ENCODE measurements at places on chromosomes 5 and 9. TPM values are rescaled to one million over a fixed set of nuclear protein-coding genes. Genes with fewer than 3 reads are reported as not detected.

GRCh38 chr9:14203356-14204056 is 110.4 kb downstream of the NFIB start:
- H3K27me3 ChIP-seq, result no peaks in the 10 kb centered on the region
- H3K27ac ChIP-seq, result peak overlapping the region; percentile 22
- no peak for DNase-seq

DNA sequence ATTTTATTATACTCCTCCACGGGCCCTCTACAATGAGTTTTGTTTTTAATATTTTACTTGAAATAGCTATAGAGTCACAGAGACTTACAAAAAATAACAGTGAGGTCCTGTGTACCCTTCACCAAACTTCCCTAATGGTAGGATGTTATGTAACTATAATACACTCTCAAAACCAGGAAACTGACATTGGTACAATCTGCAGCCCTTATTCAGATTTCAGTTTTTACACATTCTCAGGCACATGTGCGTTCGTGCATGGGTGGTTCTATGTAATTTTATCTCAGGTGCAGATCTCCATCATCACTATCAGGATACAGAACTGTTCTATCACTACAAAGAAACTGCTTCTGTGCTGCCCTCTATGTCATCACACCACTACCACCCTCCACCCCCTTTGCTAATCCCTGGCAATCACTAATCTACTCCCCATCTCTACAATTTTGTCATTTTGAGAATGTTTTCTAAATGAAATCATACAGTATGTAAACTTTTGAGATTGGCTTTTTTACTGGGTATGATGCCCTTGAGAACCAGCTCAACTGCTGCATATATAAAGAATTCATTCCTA is 16.4 kb downstream of the RAB14 start:
- no peaks in the 10 kb centered on the region for H3K27me3 ChIP-seq
- H3K4me3 ChIP-seq, result no peak overlapping the region
- H3K36me3 ChIP-seq, result peaks cover 29% of the 10 kb centered on the region
- H3K27ac ChIP-seq, result peak overlapping the region; percentile 62
- peaks cover 97% of the 10 kb centered on the region for H3K4me1 ChIP-seq

DNA sequence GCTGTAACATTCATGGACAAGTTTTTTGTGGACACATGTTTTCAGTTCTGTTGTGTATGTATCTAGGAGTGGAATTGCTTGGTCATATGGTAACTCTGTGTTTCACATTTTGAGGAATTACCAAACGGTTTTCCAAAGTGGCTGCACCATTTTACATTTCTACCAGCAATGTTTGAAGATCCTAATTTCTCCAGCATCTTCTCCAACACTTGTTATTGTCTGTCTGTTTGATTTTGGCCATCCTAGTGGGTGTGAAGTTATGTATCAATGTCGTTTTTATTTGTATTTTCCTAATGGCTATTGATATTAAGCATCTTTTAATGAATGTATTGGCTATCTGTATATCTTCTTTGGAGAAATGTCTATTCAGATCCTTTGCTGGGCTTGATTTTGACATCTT is 6.9 kb downstream of the TMEFF1 start:
- H3K4me3 ChIP-seq, result no peak overlapping the region
- no peak overlapping the region for H3K27ac ChIP-seq
- DNase-seq, result no peak
- H3K36me3 ChIP-seq, result no peaks in the 10 kb centered on the region
- no peaks in the 10 kb centered on the region for H3K4me1 ChIP-seq

- no peak overlapping the region for H3K27ac ChIP-seq
- no peaks in the 10 kb centered on the region for H3K27me3 ChIP-seq
- peaks cover 44% of the 10 kb centered on the region for H3K36me3 ChIP-seq
- DNase-seq, result peak; percentile 65
Observed at GRCh38 chr9:136835162-136835931, 6.9 kb upstream of the AJM1 start.

DNA sequence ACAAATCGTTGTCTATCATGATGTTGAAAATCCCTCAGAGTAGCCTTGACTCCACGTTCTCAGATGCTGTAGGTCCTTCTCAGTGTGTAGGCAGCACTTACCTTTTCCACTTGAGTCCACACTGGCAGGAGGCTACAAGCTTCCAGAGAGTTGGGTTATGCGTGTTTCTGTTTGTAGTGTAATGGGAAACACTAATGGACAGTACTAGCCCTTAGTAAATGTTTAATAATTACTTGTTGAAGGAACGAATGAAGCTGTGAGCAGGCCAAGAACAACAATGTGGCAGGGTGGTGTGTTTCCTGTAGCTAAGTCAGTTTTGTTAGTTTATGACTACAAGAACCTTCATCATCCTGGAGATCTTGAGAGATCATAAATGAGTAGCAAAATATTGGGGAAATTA is 83.5 kb downstream of the ARHGAP26 start:
- no peak overlapping the region for H3K4me3 ChIP-seq
- no peaks in the 10 kb centered on the region for H3K36me3 ChIP-seq
- DNase-seq, result no peak

GRCh38 chr5:23234197-23234596 is 273.2 kb upstream of the PRDM9 start:
- DNase-seq, result no peak
- H3K27me3 ChIP-seq, result no peaks in the 10 kb centered on the region
- H3K27ac ChIP-seq, result no peak overlapping the region
- H3K36me3 ChIP-seq, result no peaks in the 10 kb centered on the region

DNA sequence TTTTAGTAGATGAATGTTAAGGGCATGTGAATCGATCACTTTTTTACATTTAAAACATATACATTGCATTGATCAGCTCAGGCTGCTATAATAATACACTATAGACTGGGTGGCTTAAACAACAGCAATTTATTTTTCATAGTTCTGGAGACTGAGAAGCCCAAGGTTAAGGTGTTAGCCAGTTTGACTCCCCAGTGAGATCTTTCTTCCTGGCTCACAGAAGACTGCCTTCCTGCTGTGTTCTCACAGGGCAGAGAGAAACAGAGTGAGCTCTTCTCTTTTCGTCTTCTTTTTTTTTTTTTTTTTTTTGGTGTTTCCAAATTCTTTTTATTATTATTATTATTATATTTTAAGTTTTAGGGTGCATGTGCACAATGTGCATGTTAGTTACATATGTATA is 56.4 kb downstream of the SPEF2 start:
- H3K4me3 ChIP-seq, result no peak overlapping the region
- H3K36me3 ChIP-seq, result no peaks in the 10 kb centered on the region
- H3K27ac ChIP-seq, result no peak overlapping the region
- no peaks in the 10 kb centered on the region for H3K4me1 ChIP-seq

DNA sequence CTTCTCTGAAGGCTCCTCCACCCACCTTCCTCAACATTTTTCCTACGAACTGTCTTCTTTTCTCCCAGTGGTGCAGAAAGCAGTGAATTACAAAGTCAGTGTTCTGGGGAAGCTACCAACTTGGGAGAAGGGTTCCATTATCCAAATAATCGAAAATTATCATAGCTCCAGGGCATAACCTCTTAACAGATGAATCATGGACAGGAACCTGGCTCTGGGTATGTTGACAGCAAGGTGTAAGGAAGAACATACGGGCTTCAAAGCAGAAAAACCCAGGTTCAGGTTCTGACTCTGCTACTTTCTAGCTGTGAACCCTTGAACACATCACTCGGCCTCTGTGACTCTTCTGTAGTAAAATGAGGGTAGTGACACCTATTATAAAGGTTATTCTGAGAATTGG is 351.3 kb downstream of the ENC1 start:
- no peak for DNase-seq
- no peaks in the 10 kb centered on the region for H3K27me3 ChIP-seq
- H3K36me3 ChIP-seq, result no peaks in the 10 kb centered on the region
- no peaks in the 10 kb centered on the region for H3K4me1 ChIP-seq
- peak overlapping the region; percentile 41 for H3K27ac ChIP-seq

- DNase-seq, result peak; percentile 73
- no peaks in the 10 kb centered on the region for H3K36me3 ChIP-seq
Observed at GRCh38 chr9:27888661-27889295, 315.5 kb upstream of the C9orf72 start.

- no peak overlapping the region for H3K4me3 ChIP-seq
- no peaks in the 10 kb centered on the region for H3K36me3 ChIP-seq
- no peaks in the 10 kb centered on the region for H3K27me3 ChIP-seq
- no peak for DNase-seq
- no peak overlapping the region for H3K27ac ChIP-seq
Observed at GRCh38 chr9:110777196-110777875, 108.7 kb downstream of the MUSK start.

GRCh38 chr5:170986598-170986997 is 124.8 kb downstream of the RANBP17 start:
- no peak overlapping the region for H3K4me3 ChIP-seq
- no peaks in the 10 kb centered on the region for H3K4me1 ChIP-seq

DNA sequence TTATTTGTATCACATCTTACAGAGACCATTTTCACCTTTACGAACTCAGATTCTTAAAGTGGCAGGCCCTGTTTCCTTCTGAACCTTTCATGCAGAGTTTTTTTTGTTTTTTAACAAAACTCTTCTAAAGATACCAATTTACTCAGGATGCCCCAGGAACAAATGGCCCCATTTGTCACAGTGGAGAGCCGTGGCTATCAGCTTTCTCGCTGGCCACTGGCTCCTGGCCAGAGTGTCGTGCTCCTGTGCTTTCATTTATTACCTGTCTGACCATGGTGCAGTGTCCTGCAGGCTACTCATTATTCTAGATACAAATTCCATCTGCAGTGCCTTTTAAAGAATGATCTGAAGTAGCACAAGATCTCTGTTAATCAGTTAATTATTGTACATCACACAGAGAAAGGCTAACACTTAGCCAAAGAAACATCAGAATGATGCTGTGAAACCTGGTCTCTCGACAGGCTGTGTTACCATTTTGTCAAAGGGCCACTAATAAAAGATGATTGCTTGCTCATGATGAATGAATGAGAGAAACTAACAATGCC is 27.8 kb downstream of the ADRA1B start:
- H3K27me3 ChIP-seq, result no peaks in the 10 kb centered on the region
- no peak overlapping the region for H3K27ac ChIP-seq
- H3K36me3 ChIP-seq, result no peaks in the 10 kb centered on the region
- no peak for DNase-seq
- no peaks in the 10 kb centered on the region for H3K4me1 ChIP-seq
- no peak overlapping the region for H3K4me3 ChIP-seq

GRCh38 chr5:158414780-158415179 is 555.8 kb upstream of the CLINT1 start:
- H3K27me3 ChIP-seq, result no peaks in the 10 kb centered on the region
- no peaks in the 10 kb centered on the region for H3K36me3 ChIP-seq
- no peak overlapping the region for H3K4me3 ChIP-seq
- H3K27ac ChIP-seq, result no peak overlapping the region

GRCh38 chr5:6607559-6607936 is 25.3 kb downstream of the NSUN2 start:
- peaks cover 21% of the 10 kb centered on the region for H3K36me3 ChIP-seq
- no peak overlapping the region for H3K27ac ChIP-seq
- H3K27me3 ChIP-seq, result no peaks in the 10 kb centered on the region

DNA sequence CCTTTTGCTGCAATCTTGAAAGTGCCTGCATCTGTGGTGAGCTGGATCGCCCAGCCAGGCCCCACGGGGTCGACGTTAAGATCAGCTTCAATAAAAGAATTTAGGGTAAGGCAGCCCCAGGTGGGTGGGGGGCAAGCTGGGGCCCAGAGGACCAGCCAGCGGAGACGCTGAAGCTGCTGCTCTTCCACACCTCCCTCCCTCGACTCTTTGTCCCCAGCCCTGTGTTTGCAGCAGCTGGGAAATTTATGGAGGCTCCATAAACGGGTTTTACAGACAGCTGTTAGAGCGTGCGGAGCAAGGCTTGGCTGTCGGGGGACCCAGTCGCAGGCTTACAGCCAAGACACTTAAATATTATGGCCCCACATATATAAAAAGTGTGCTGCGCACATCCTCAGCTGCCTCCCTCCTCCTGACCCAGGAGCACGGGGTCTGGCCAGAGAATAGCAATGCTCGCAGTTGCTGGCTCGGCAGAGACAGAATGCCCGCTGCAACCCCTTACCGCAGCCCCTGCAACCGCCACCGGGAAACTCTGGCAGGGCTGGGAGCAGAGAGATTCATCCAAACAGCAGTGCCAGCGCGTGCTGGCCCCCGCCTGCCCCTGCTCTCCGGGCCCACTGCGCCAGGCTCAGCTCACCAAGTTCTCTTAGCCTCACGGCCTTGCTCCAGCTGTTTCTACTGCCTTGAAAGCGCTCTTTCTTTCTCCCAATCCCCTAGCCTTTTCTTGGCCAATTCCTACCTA is 28.4 kb upstream of the MVB12B start:
- H3K4me3 ChIP-seq, result no peak overlapping the region
- peaks cover 10% of the 10 kb centered on the region for H3K4me1 ChIP-seq
- no peak for DNase-seq
- no peaks in the 10 kb centered on the region for H3K27me3 ChIP-seq
- no peak overlapping the region for H3K27ac ChIP-seq
- H3K36me3 ChIP-seq, result no peaks in the 10 kb centered on the region

DNA sequence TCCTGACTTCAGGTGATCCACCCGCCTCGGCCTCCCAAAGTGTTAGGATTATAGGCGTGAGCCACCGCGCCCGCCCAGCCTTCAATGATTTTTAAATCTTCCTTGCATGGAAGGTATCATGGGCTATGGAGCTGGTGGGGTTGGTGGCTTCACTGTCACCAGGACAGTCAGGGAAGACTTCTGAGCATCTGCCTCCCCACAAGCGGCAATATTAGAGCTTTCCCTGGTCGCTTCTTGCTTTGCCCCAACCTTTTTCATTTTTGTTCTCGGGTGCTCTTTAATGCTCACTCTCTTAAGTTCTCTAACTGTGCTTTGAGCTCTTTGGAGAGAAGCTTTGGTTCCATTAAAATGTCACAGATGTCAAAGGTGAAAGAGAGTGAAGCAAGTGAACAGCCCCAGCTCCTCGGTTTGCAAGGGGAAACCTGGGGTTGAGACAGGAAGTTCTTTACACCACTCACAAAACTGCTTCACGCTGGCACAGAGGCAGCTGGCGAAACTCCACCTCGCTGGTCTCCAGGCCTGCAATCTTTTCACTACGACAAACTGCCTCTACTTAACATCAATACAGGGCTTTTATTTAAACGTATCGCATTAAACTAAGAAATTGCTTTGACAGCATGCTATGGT is 142.5 kb upstream of the RETREG1 start:
- H3K4me3 ChIP-seq, result no peak overlapping the region
- peaks cover 5% of the 10 kb centered on the region for H3K4me1 ChIP-seq
- H3K36me3 ChIP-seq, result no peaks in the 10 kb centered on the region
- DNase-seq, result no peak
- no peaks in the 10 kb centered on the region for H3K27me3 ChIP-seq

The PCDHGA1 gene
- total RNA-seq, result 0.17 TPM

The CTXN3 gene
- total RNA-seq, result not detected

The PCDHGB6 gene
- 3.1 TPM for total RNA-seq

The SNCB gene
- not detected for total RNA-seq

Measured in spleen (tissue), 13 donors.